ENCODE measurements at places on chromosomes 1 and 21. TPM values are rescaled to one million over a fixed set of nuclear protein-coding genes. Genes with fewer than 3 reads are reported as not detected.

SYNC gene
- 1.7 TPM for total RNA-seq

MR1 gene
- 19.8 TPM for total RNA-seq

SDC3 gene
- total RNA-seq, result 2.7 TPM

SYCP1 gene
- not detected for total RNA-seq

CYP2J2 gene
- total RNA-seq, result 0.68 TPM

LCE3D gene
- 35.9 TPM for total RNA-seq

PLEKHA6 gene
- 2.2 TPM for total RNA-seq

PTPN22 gene
- total RNA-seq, result 0.57 TPM

All from nasal cavity respiratory epithelium epithelial cell of viscerocranial mucosa (primary cell).